ENCODE measurements at places on chromosomes 1 and 21. TPM values are rescaled to one million over a fixed set of nuclear protein-coding genes. Genes with fewer than 3 reads are reported as not detected.

HNRNPU gene
- total RNA-seq, result 509 TPM

KISS1 gene
- not detected for total RNA-seq

FCRLB gene
- 0.34 TPM for total RNA-seq

DNA sequence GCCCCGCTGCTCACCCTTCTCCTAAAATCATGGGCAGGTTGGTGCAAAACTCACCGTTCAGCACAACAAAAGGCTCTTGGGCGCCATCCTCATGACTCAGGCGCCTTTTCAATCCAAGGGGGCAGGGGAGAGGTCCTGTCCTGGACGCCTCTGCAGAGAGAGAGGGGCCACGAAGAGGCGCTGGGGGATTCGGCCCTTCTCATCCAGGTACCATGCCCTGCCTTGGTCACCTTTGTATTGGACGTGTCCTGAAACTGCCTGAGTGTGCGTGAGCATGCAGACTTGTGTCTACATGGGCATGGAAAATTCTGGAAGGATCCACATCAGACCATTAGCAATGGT lies 53.5 kb downstream of the SLC37A1 start:
- no peak for DNase-seq

GALNT2 gene
- total RNA-seq, result 32.7 TPM

- DNase-seq, result no peak
These were observed 1.0 kb upstream of the MFN2 start for GRCh38 chr1:11979028-11979850.

DNA sequence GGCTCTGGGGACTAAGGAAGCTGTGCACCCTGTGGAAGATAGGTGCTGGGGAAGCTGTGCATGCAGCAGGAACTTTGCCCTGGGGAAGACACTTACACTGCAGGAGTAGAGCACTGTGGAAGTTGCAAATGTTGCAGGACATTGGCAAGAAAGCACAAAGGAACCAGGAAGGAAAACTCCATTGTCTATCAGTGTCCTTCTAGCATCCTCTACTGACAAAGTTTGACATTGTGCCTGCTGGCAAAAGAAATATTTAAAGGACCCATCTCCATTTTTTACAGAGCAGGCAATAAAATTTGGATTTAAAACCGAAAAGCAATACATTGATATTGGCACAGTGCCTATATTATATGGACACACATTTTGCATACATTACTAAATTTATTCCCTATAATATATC lies 394.1 kb downstream of the PBX1 start:
- DNase-seq, result no peak

- DNase-seq, result no peak
These were observed 1.5 kb downstream of the ENSA start for GRCh38 chr1:150627826-150628410.
